Inflammatory macrophage (primary cell): ENCODE measurements at places on chromosomes 3 and 15.

DNA sequence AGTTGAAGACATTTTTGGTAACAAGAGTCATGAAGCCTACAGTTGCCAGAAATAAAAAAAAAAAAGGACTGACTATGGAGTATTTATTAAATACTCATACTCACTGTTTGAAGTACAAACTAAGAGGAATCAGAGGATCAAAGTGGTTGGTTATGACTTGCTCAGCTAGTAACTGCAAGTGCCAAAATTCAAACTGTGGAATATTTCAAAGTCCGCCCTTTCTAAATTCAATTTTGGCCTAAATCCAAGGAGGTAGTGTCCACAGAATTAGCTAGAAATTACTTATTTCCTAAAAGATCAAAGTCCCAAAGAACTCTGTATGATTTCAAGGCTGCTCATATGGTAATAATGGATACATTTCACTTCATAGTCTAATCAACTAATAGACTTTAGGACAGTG, 274.5 kb downstream of the ZBTB20 start:
- DNase-seq: no peak

GRCh38 chr3:116445311-116445841, at the start of gene LSAMP:
Gene LSAMP, minus strand, starts transcription at chr3:116445487.
- no peak for DNase-seq

DNA sequence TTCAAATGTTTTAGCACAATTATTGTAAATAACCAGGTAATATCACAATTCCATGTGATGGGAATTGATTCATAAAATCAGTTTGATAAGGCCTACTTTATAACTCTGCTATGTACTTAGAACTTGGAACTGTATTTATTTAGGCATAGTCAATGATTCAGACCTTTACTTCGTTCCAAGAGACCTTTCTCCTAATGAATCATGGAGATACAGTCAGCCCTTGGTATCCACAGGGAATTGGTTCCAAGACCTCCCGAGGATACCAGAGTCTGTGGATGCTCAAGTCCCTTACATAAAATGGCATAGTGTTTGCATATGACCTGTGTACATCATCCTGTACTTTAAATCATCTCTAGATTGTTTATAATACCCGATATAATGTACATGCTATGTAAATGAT, 60.8 kb upstream of the UMPS start:
- DNase-seq: no peak

- DNase-seq: no peak
These were observed 118.2 kb upstream of the RASGRP1 start for GRCh38 chr15:38682861-38683260.

DNA sequence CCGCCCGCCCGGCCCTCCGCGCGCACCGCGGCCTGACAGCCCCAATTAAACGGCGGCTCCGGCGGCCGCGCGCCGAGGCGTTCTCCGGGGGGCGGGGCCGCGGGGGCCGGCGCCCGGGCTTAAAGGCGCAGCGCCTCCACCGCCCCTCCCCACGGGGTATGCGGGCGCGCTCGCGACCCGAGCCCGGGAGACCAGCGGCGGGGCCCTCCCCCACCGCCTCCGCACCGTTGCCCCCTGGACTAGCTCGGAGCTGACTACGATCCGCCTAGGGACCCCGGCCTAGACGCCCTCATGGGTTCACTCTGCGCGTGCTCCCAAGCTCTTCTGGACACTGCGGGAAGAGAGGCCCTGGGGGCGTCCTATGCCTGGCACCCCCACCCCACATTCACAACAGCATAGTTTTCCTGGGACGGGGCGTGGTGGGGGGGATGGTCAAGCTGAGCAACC, at the start of gene DUSP7:
TSS of gene DUSP7 (minus strand) at position 51 of the 447 bp plus-strand sequence. CDS start 205 bp downstream, outside the sequence.
- DNase-seq: peak; percentile 57

DNA sequence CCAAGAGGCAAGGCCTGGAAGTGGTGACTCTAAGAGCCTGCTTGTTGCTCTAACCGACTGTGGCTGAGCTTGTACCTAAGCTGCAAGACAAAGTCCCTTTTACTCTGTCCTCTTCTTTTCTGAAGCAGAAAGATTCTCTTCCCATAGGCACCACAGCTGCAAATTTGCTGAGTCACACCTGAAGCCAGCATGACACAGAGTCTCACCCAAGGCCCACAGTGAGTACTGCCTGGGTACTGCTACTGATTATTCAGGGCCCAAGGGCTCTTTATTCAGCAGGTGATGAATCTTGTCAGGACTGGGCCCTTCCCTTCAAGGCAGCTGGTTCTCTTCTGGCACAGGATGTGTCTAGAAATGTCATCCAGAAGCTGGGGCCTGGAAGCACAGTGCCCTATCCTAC, 18.9 kb upstream of the TIGIT start:
- no peak for DNase-seq

GRCh38 chr15:78018946-78019644, 58.4 kb downstream of the TBC1D2B start:
- peak; percentile 91 for DNase-seq

- DNase-seq: peak; percentile 68
These were observed 22.3 kb downstream of the CFAP92 start for GRCh38 chr3:128971421-128972100.

GRCh38 chr3:14801668-14802380, 16.9 kb upstream of the FGD5 start:
- no peak for DNase-seq
